ENCODE measurements at places on chromosomes 6 and 20.

DNA sequence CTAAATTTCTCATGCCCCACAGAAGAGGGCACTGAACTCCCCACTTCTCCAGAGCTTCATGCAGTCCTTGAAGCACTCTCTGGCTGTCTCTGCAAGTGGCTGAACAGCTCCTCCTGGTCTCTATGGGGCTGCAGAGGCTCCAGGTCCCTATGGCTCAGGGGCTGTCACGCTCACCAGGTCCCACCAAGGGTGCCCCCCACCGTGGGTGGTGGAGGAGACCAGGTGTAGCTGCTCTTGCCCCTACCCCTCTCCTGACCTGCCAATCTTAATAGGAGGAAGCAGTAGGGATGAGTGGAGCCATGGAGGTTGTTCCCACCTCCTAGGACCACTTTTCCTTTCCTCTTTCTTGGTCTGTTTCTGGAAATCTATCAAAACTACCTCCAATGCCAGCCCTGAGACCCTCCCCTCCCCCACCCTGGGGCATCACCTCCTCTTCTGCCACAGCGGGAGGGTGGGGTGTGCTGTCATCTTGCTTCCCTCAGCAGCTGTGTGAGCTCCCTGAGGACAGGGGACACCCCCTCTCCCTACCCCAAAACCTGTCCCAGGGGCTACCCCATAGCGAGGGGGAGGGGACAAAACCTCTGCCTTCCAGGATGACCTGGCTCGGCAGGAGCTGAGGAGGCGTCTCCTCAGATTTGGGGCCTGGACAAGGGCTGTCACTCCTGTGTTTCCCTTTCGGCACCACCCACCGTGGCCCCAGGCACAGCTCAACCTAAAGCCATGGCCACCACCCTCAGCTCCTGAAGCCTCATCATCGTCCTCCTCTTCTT is 12.0 kb upstream of the RAET1E start:
- DNase-seq = no peak

DNA sequence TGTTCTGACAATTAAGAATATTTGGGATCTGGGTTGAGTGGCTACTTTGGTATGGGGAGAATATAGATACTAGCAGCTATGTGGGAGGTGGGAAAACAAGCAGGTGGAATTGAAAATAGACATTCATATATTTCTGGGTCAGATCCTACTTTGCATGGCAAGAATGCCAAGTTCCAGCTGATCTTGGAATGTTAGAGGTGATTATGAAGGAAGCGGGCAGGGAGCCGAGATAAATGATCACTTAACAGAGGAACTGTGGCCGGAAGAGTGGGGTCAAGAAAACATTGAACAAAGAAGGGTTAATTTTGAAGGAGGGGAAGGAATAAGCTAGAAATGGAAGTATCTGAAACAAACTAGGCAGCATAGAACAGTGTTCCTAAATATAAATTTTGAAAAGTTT is 15.4 kb downstream of the PLCB1 start:
- no peak for DNase-seq

DNA sequence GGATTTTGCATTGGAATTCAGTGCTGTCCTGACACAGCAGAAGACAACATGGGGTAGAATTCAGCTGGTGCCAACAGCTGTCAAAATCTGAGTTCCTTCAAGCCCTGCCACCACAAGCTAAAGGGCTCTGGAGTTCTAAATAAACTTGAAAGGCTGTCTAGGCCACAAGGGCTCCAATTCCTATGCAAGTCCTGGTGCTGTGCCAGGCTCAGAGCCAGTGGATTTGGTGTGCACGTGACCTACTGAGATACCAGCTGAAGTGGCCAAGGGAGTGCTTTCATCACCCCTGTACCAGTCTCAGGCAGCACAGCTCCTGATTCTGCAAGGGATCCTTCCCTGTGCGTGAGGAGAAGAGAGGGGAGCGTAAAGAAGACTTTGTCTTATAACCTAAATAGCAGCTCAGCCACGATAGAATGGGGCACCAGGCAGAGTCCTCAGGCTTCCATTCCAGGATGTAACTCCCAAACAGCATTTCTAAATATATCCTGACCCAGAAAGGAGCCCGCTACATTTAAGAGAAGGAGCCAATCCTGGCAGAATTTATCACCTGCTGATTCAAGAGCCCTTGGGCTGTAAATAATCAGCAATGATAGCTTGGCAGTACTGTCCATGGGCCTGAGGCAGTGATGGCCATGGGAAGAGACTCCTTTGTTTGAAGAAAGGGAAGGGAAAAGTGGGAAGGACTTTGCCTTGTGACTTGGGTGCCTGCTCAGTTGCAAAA is 881.2 kb upstream of the EPHA7 start:
- DNase-seq = no peak

DNA sequence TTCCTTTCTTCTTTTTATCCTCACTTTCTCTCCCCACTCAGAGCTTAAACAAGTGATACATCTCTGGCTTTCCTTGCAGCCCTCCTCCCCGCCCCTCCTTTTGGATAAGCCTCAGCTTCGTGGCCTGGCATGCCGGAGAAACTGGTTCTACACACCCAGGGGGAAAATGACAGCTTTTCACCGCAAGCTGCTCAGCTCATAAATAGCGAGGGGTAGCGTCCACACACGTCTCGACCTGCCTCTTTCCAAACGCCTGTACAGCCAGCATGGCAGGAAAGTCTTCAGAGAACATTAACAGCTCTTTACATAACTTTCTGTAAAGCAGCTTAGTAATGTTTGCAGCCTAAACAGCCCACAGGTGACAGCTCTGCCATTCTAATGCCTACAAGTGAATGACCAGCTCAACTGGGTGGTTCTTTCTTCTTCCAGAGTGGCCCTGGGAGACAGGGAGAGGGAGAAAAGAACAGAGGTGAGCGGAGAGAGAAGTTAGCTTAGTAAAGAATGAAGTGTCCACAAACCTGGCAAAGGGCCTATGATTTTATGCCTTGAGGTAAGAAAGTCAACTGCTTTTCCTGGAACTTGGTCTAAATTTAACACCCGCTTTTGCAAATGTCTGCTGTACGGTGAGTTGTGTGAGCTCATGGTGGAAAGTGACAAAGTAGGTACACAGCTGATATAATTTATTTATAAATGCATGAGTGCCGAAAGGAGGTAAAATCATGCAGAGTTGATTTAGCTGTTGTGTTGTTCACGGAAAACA is 251.5 kb downstream of the TFAP2A start:
- DNase-seq = no peak

All from 8988T (cell line).